ENCODE measurements at places on chromosomes 5 and 9. TPM values are rescaled to one million over a fixed set of nuclear protein-coding genes. Genes with fewer than 3 reads are reported as not detected.

- DNase-seq = no peak
Measured at GRCh38 chr9:121634329-121635261, 16.8 kb upstream of the DAB2IP start.

DNA sequence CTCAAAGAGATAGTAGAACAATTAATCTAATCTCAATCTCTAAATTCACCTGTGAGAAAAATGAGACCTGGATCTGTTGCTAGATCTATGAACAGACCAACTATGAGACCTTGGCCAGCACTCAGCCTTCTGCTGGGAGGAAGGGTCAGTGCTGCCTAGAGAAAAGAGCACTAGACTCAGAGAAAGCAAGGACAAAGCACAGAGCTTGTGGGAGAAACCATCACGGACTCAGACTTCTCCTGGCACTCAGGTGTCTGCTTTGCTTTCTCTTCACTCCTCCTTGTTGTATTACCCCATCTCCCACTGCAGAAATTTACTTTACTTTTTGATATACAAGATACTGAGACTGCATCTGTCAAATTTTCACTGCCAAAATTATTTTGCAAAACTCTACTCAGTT, 890.0 kb upstream of the NUDT12 start:
- DNase-seq = no peak

Gene GABRA6
- total RNA-seq = 0.14 TPM

DNA sequence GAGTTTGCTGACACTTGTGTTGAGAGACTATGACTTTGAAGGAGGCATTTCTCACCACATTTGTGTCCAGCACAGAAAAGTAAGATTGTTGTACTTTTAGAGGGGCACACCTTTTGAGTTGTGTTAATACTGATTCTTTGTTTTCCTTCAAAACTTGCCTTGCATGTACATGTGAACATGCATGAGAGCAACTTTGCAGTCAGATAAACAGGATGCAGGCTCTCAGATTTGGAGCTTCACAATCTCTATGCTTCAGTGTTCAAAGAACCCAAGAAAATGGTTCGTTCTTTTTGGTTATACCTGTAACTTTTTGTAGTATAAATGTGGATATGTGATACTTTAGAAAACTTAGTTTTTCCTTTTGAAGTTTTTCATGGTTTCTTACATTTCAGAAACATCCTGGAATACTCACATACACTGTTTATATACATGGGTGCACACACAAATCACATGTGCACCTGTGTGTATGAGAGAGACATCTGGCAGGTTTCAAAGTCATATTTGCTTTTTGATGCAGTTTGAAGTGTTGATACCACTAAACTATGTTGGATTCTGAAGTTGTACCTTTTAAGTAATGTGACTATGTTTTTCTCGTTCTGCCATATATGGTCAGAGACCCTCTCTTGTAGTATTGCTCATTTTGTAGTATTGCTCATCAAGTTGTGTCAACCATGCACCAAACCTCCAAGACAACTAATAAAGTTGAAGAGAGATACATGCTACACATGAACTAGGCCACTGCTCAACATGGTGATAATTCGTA, 190.7 kb downstream of the CD180 start:
- DNase-seq = no peak

- DNase-seq = no peak
Measured at GRCh38 chr5:123482258-123482657, 29.7 kb upstream of the CSNK1G3 start.

DNA sequence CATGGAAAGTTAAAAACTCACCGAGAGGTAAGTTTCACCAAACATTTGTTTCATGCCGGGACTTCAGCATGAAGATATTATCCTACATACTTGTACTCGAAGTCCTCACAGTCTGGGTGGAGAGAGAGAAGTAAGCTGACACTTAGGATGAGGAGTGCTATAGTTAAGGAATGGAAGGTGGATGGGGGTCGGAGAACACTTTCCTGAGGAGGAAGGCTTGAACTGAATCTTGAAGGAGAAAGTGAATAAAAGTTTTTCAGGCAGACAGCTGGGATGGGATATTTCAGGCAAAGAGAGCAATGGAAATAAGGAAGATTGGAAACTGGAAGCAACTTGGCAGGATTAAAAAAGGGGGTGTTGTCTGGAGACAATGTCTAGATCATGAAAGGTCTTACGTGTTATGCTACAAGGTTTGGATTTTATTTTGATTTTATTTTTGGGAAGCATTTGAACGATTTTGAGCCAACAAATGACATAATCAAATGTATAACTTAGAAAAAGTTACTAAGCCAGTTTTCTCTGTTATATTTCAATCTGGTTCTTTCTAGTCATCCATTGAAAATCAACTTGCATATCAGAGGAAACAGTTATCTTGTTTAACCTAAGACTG, 167.1 kb downstream of the PAM start:
- no peak for DNase-seq

Gene CNTLN
- 2.8 TPM for total RNA-seq

DNA sequence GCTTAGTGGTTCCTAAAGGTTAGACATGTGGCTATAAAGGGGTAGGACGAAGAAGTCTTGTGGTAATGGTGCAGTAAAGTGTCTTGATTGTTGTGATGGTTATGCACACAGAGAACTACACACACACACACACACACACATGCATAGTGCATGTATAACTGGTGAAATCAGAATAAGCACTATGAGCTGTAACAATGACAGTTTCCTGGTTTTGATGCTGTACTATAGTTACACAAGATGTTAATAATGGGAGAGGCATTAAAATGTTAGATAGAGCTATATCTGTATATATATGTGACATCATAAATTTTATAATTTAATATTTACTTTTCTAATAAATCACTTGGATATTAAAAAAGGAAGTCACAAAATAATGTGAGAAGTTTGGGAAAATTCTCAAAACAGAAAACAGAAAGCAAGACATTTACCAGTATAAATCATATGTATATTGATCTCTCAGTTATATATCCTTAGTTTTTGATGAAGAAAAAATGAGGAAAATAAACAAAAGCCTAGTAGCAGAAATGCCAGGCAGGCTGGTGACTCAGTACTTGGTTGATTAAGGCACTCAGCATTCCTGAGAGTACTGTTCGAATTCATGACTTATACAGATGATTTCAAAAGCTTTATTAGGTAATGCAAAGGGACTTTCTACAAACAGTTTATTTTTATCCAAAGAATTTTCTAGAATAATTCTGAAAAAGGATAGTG, 350.5 kb upstream of the DAB2 start:
- DNase-seq = peak; percentile 89

Gene SPRY4
- total RNA-seq = 3.9 TPM

DNA sequence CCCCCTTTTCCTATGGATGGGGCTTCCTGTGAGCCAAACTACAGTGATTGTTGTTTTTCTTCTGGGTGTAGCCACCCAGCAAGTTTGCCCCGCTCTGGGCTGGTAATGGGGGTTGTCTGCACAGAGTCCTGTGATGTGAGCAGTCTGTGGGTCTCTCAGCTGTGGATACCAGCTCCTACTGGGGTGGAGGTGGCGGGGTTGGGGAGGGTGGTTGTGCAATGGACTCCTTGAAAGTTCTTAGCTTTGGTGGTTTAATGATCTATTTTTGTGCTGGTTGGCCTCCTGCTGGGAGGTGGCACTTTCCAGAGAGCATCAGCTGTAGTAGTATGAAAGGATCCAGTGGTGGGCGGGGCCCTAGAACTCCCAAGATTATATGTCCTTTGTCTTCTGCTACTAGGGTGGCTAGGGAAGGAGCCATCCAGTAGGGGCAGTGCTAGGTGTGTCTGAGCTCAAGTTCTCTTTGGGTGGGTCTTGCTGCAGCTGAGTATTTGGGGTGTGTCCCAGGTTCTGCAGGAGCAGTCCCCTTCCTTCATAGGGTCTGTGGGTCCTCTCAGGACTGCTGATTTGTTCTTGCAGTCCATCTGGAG, 275.6 kb upstream of the PAPPA start:
- DNase-seq = peak; percentile 5

Gene SH3TC2
- 0.95 TPM for total RNA-seq

DNA sequence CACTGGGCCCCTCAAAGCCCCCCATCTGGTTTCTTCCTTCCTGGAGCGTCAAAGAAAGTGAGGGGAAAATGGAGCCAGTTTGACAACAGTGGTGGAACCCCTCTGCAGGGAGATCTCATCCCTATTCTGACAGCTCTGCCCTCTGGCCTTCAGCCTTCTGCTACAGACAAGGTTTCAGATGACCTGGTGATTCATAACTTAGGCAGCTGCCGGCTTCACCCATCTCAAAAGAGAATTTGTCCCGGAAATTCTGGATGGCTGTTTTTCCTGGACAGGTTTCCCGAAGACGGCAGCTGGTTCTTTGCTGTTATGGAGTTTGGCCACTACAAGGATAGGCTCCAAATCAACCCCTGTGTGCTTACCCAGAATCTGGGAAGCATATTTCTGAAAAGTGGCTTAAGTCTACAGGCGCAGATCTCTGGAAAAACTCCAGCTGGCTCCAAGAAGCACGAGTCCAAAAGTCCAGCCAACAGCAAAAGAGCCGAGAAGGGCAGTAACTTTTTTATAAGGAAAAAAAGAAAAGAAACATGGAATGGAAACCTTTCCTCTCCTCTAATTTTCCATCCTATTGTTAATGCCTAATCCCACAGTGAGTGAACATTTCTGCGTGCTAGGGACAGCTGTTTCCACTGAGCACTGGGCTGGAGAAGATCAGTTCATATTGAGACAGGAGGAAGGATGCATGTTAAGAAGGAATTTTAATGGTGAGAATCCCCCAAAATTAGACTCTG, 54.5 kb downstream of the ZNF366 start:
- DNase-seq = peak; percentile 36

- peak; percentile 63 for DNase-seq
Measured at GRCh38 chr5:179765400-179765799, 28.4 kb upstream of the LTC4S start.

DNA sequence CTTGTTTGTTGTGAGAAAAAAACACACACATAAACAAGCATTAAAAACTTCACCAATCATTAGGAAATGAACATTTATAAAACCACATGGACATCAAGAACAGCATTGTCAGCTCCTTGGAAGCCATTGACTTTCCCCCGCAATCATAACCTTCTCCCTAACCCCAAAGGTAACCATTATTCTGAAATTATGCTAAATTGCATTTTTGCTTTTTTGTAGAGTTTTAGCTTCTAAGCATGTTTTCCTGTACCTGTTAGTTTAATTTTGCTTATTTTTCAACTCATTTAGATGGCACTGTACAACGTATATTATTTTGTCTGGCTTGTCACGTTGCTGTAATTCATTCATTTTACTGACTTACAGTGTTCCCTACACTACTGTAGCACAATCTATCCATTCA, 36.8 kb downstream of the PDE6A start:
- DNase-seq = no peak

- DNase-seq = no peak
Measured at GRCh38 chr5:107063511-107063910, 607.2 kb downstream of the EFNA5 start.

Gene FAM78A
- 0.87 TPM for total RNA-seq

- DNase-seq = no peak
Measured at GRCh38 chr5:159787837-159788236, 128.4 kb upstream of the ADRA1B start.

- DNase-seq = no peak
Measured at GRCh38 chr9:120410925-120411501, 169.0 kb downstream of the CDK5RAP2 start.

- no peak for DNase-seq
Measured at GRCh38 chr9:4146293-4146692, 153.6 kb downstream of the GLIS3 start.

- no peak for DNase-seq
Measured at GRCh38 chr5:151178372-151178771, 20.8 kb upstream of the ANXA6 start.

Gene ZNF367
- total RNA-seq = 9.9 TPM

DNA sequence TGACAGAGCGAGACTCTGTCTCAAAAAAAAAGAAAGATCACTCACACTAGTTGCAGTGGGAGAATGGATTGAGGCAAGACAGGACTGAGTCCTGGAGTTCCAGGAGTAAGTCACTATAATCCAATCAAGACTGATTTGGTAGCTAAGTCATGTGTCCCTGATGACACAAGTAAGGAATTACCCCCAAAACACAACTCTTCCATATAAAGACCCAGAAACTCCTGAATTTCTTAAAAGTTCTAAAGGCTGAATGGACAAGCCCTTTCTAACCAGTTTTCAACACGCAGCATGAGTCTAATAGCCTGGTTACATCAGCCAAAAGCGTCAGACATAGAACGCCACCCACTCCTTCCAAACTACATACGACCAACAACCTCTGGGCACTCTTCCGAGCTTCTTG, 2.5 kb downstream of the ZFP62 start:
- DNase-seq = no peak
